ENCODE measurements at places on chromosomes 1 and 21.

GRCh38 chr1:75708910-75709309 lies 15.6 kb upstream of the ACADM start:
- no peak for DNase-seq

DNA sequence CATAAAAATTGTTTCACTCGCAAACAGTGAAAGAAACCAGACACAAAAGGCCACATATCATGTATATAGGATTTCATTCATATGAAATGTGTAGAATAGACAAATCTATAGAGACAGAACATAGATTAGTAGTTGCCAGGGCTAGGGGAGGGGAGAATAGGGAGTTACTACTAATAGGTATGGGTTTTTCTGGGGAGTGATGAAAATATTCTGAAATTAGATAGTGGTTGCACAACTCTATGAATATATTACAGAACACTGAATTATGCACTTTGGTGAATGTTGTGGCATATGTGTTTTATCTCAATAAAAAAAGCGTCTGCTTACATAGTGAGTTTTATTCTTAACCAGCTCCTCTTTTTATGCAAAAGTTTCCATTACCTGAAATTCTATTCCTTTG lies 21.6 kb downstream of the SYT14 start:
- no peak for DNase-seq

GRCh38 chr21:28483301-28484035 lies 509.2 kb downstream of the LTN1 start:
- DNase-seq: no peak

GRCh38 chr1:86696522-86696921 lies 7.9 kb upstream of the SH3GLB1 start:
- no peak for DNase-seq

DNA sequence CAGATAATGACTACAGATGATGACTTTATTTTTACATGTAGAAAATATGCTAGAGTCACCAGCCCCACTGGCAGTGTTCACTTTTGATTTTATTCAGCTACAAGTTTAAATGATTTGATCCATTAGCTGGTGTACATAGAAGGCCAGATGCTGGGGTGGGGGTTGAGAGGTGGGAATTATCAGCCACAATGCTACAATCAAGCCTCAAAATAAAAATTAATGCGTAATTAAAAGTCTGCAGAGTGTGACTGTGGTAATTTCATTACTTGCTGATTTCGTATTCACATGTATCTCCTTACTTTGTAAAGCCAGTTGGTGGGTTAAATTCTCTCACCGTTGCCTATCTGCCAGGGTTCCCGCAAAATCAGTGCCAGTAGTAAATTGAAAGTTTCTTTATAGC lies 109.3 kb downstream of the GALNT2 start:
- DNase-seq: no peak

DNA sequence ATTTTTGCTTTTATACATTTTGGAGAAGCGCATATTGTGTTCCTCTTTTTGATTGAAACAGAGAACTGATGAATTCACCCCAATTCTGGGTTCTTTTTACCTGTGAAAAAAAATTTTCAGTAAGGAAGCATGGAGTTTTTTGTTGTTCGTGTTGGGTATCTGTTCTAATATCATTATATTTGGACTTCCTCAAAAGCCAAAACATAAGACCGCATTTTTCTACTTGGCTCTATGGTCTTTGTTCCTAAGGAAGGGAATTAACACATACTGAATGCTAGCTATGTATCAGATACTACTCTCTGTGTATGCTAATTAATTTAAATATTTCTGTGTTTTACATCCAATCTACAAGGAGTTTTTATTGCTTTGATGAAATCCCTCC lies 12.9 kb downstream of the EPB41 start:
- DNase-seq: no peak

- peak; percentile 71 for DNase-seq
Observed at GRCh38 chr1:42146626-42147320, 6.4 kb upstream of the GUCA2B start.

GRCh38 chr1:209202830-209203532 lies 380.5 kb upstream of the CAMK1G start:
- DNase-seq: no peak

GRCh38 chr1:217138173-217138765 lies 415.0 kb upstream of the ESRRG start:
- DNase-seq: no peak

DNA sequence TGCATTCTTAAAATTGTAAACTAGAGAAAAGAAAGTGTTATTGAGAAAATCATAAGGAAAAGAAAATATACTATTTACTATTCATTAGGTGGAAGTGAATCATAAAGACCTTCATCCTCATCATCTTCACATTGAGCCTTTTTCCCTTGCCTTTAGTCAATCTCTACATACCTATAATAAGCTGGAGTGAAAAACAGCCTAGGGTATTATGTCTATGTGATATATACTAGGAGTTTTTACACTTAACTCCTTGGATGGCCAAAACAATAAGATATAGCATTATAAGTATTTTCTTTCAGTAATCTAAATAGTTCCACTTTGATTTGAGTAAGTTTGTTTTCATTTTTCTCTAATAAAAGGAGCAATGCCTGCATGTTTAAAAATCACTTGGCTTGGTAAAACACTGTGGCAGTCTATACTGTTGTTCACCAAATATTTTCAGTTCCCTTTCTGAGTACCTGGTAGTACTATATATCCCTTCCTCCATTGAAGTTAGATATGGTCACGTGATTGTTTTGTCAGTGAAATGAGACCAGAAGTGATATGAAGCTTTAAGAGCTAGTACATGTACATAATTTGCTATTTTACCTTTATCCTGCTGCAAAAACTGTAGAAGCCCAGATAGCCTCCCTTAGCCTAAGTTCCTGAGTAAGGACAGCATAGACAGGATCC lies 78.3 kb downstream of the CLEC20A start:
- no peak for DNase-seq

- DNase-seq: no peak
Observed at GRCh38 chr1:8226747-8227146, 91.2 kb upstream of the SLC45A1 start.

- DNase-seq: no peak
Observed at GRCh38 chr1:198711837-198712236, 73.0 kb downstream of the PTPRC start.

DNA sequence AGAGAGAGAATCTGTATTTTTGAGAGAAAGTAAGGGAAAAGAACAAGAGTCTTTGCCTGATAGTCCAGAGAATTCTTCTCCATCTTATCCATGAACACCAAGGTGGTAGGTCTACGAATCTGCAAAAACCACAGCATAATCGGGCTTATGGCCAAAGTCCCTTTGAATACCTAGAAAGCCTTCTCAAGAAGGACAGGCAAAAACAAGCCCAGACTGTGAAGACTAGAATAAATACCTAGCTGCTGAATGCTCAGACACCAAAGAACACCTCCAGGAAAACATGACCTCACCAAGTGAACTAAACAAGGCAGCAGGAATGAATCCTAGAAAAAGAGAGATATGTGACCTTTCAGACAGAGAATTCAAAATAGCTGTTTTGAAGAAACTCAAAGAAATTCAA lies 79.2 kb downstream of the HFM1 start:
- no peak for DNase-seq

- DNase-seq: no peak
Observed at GRCh38 chr1:50973875-50974617, 4.0 kb downstream of the CDKN2C start.

DNA sequence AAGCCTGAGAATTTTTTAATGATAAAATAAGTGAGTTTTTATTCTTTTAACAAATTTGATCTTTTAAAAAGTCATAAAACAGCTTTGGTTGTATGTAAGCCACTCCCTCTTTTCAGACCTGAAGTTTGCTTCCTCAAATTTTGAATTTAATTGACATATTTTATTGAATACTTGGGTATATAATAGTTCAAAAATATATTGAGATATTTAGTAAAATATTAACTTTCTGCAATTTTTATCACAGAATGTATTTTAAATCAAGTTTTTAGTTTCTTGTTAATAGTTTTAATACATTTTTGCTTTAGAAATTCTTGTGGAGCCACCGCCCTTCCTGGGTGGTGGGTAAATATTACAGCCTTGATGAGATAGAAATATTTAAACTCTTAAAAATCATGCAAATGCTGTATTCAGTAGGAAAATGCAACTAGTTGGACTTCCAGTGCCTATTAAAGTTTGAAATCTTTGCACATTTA lies 867 bp downstream of the PTPRC start:
- no peak for DNase-seq

DNA sequence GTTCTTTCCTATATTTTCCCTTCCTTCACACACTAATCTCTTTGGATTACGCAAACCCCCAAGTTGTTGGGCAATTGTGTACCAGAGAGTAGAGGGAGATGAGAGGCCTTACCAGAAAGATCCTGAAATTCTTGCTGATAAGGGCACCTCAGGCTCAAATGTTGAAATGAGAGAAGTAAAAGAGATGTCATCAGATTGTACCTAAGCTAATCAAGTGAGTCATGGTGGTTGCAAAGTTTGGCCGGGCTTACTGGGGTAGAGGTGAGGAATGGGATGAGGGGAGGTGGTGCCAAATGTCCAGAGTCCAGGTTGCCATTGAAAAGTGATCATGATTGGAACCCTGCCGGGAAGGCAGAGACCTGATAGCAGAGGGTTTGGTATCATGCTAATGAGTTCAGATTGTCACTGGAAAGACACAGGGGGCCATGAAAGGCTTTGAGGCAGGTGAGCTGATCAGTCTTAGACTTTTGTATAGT lies 43.1 kb downstream of the OPTC start:
- no peak for DNase-seq

DNA sequence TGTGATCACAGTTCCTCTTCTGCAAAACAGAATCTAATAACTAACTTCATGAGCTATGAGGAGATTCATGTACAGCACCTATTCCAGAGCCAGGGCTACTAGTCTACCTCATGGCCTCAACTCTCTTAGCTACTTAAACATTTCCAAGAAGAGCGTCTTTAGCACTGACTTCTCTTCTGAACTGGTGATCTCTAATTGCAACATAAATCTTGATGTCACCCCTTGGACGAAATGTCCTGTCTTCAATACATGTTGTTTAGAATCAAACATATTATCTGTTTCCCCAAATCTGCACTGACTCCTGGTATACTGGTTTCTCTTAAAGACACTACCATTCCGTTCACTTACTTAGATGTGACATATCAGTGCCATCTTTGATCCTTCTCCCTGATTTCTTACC lies 88.2 kb downstream of the GRIK1 start:
- no peak for DNase-seq

GRCh38 chr1:184480736-184481135 lies 93.9 kb downstream of the C1orf21 start:
- no peak for DNase-seq

DNA sequence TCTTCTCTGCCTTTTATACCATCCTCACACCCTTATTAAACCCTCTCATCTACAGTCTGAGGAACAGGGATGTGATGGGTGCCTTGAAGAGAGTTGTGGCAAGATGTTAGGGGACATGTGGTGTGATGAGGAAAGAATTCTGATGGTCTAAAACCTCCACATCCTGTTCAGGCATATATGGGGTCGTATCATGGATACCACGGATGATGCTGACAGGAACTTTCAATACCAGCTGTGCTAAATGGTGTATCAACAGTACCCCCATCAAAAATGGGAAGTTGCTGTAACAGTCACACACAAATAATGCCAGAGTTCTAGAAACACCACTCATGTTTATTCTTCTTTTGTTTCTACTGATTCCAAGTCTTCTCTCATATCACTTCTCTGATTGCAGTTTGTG lies 12.9 kb downstream of the OR2T6 start:
- DNase-seq: no peak

All from stimulated activated CD4-positive, alpha-beta T cell treated with anti-CD3 and anti-CD28 coated beads, Interleukin-4, amount 100 ng/mL, for 1 hour (primary cell).